Skeletal muscle cell (primary cell): ENCODE measurements at places on chromosomes 7 and 10.

GRCh38 chr7:70093205-70093904 is 495.1 kb downstream of the AUTS2 start:
- DNase-seq, result peak; percentile 18

DNA sequence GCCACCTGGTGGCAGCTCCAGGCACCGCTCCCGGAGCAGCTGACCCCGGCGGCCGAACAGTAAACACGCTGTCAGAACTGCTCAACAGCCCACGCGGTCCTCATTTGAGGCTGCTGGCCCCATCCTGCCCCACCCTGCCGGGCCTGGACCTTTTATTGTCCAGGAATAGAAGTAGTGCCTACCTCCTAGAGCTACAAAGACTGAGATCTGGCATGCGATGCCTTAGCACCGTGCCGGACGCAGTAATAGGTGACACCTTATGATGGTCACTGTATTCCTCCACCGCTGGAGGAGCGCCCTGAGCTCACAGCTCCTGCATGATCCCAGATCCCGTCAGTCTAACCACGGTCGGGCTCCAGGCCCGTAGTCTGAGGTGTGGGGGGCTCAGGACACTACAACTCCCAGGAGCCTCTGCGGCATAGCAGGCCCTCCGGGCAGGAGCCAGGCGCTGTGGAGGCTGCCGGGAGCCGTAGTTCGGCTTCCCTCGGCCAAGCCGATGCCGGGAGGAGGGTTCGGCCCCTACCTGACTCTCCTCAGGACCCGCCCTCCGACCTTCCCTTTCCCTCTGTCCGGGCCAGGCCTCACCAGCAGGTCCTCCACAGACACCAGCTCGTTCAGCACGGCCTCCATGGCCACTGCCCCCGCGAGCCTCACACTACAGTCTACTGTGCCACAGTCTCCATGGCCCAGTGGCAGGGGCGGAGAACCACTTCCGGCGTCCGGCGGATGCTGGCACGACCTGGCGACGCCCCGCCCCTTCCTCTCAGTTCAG is at the start of gene FIS1:
TSS of gene FIS1 (minus strand) at position 707 of the 772 bp plus-strand sequence. CDS start at position 630, 77 bp downstream.
- DNase-seq, result peak; percentile 62

DNA sequence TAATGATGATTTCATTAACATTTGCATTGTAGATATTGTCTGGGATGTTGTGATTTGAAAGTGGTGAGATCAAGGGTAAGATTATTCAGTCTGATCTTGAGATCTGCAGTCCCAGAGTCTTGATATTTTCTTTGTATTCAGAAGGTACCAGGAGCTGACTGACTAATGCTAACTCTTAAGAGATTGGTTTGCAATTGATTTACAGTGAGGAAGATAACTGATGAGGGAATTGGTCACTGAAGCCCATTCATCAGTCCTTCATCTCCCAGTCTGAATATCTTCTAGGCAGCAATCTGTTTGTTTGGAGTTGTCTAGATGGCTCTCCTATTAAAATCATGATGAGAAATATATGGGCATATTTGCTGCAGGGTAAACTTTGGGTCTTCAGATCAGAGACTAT is 473.7 kb downstream of the ARL4A start:
- no peak for DNase-seq

GRCh38 chr7:71521506-71521905 is 389.6 kb downstream of the GALNT17 start:
- DNase-seq, result peak; percentile 58

DNA sequence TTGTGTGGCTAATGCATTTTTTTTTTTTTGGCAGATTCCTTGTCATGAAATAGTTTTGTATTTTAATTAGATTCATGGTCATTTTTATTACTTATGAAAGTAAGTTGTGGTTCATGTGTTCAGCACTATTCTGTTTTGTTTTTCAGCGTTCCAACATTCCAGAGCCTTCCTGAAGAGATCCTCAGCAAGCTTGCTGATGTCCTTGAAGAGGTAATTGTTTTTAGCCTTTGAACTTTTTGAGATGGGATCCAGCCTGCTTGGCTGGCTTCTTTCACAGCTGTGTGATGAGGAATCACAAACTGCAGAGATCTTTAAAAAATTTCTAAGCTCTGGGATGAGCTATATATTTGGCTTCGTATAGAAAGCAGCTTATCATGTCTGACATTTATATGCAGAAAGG is 208.0 kb upstream of the CSTF2T start:
- DNase-seq, result no peak

DNA sequence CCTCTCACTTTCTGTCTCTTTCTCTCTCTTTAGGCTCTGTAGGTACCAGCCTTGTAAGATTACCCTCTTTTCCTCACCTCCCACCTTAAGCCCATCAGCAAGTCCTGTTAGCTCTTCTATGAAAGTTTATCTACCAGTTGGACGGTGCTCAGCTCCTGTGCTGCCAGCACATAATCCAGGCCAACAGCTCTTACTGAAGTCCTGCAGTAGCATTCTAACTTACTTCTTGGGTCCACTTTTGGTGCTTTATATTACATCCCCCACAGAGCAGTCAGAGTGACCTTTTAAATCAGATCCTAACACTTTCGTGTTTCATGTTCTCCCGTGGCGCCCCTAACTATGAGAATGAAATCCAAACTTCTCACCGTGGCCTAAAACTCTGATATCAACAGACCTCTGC is 38.9 kb upstream of the ITGA8 start:
- no peak for DNase-seq

DNA sequence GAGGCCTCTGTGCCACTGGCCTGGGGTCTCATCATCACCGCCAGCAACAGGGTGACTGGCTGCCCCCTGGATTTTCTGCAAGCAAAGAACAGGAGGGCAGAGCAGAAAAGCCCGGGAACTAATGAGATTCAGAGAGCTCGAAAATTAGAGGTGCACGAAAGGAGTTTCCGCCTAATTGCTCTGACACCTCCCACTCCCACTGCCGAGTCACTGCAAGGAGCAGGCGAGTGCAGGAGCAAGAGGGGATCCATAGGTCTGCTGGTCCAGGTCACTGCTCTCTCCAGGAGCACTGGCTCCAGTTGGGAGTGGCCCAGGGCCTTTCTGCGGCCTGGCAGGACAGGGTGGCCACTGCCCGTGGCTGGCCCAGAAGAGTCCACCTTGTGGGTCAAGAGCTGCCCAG is 276.2 kb downstream of the KCNMA1 start:
- DNase-seq, result no peak

DNA sequence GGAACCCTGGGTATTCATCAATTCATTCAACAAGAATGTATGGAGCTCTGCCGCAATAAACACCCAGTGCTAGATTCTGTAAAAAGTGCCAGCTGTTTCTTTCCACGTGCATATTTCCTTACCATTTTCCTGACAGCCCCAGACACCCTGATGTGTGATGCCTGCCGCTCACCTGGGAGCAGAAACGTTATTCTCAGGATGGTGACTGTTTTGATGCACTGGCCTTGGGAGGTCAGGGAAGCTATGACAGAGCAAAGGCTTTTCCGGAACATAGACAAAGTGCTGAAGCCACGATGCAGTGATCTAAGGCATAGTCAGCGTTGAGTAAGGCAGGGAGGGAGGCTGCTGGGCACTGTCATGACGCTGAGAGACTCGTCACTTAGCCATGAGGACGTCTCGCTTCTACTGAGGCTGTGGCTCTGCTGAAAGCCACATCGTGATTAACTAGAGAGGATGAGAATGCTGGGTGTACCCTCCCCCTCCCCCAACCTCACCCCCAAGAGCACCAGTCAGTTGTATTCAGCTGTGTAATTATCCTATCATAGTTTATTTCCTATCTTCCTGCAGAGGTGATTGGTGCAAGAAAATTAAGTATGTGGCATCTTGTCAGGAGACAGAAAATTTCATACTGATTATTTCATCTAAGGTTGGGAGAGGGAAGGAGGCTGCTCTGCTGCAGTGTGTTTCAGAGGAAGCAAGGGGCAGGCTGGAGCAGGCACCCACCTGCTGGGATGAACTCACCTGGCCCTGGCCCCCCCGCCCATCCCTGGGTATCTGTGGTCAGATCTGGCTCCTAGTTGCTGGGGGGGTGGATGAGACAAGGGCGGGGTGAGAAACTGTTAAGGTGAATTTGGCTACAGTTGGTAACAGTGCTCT is 48.8 kb upstream of the SMNDC1 start:
- peak; percentile 90 for DNase-seq

GRCh38 chr7:130940326-130940725 is 206.3 kb upstream of the KLF14 start:
- DNase-seq, result no peak

DNA sequence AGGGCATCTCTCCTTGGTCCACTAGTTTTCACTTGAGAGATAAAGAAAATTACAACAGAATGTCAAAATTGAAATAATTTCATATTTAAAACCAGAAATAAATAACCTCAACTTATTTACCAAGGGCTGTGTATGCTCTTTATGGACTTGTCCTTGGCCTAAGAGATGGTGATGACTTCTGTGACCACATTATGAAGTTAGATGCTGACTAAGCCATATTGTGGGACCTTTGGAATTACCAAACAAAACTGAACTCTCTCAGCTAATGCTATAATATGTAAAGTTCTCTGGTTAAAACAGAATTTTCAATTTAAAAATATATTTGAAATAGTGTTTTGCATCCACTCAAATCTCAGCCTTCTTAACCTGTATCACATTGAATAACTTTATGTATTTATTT is 38.9 kb downstream of the CALCR start:
- no peak for DNase-seq

DNA sequence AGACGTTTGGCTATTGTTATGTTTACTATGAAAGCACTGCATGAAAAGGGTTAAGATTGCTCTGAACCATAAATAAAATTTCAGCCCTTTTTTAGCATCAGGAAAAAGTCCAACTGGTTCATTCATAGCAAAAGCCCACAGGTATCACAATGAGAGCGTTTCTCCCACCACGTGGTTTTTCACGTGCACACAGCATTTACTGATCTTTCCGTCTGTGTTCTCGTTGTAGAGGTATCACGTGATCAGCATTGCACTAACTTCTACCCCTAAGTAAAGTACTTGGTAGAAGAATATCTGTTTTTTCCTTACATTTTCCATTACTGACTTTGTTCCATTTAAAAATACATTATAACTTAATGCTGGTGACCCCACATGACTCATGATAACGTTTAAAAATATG is 17.8 kb upstream of the CCDC3 start:
- DNase-seq, result no peak

DNA sequence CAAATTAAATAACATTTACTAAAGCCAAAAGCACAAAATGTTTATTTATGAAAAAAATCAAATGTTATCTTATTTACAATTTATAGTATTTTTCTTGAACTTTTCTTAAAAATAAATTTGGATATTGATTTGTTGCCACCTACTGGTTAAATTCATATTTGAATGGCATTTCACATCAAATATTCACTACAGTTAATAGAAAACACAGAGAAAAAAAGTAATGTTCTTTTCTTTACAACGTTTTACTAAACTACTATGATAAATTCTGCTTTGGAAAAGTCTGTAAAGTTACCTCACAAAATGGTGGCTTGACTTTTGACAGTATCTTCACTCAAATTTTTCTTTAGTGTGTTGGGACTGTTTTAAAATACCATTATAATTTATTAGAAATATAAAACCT is 52.7 kb downstream of the SRPK2 start:
- DNase-seq, result no peak

GRCh38 chr10:86210416-86210815 is 156.2 kb downstream of the GRID1 start:
- DNase-seq, result no peak

GRCh38 chr7:127066974-127067373 is 185.8 kb downstream of the GRM8 start:
- DNase-seq, result no peak

GRCh38 chr10:124971276-124971675 is 29.4 kb downstream of the ZRANB1 start:
- DNase-seq, result no peak

GRCh38 chr7:106604303-106604924 is 56.5 kb downstream of the CCDC71L start:
- no peak for DNase-seq

DNA sequence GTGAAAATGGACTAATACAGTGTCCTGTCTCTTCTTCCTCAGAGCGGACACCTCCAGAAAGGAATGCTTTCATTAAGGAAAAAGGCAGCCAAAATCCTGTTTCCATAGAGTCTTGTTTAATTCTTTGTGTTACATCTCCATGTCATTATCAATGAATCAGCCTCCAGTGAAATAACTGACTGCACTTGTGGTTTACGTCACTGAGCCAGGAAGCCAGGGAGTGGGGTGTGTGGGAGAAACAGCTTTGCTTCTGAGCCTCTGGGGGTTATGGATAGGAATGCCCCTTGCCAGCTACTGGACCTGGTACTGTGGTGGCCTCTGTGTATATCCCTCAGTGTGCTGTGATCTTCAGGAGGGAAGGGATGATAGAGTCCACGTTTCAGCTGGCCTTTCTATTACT is 416.8 kb downstream of the GALNT17 start:
- DNase-seq, result no peak

DNA sequence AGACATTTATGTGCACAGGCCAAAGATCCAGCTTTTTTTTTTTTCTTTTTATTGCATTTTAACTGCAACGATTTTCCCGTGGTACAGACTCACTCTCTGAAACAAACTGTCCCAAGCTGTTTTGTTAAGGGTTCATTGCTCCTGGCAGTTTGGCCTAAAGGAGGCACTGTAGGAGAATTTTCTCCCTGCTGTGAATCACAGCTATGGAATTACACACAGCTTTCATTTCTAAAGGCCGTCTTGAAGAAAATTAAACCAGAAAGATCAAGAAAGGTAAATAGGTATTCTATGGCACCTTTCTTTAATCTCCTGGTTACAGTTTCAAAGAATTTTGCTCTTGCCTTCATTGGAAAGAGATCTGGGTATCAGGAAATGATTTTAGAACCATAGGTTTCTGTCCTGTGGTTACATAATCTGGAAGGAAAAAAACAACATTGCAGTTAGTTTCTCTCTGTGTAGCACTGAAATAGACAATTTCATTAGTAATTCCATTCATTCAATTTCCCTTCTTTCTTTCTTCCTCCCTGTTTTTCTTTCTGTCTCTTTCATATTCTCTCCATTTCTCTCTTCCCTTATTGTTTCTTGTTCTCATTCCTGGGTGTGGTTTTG is 51.2 kb downstream of the PDK4 start:
- DNase-seq, result peak; percentile 11

GRCh38 chr7:142376356-142376997 is 118.6 kb upstream of the PRSS58 start:
- no peak for DNase-seq

DNA sequence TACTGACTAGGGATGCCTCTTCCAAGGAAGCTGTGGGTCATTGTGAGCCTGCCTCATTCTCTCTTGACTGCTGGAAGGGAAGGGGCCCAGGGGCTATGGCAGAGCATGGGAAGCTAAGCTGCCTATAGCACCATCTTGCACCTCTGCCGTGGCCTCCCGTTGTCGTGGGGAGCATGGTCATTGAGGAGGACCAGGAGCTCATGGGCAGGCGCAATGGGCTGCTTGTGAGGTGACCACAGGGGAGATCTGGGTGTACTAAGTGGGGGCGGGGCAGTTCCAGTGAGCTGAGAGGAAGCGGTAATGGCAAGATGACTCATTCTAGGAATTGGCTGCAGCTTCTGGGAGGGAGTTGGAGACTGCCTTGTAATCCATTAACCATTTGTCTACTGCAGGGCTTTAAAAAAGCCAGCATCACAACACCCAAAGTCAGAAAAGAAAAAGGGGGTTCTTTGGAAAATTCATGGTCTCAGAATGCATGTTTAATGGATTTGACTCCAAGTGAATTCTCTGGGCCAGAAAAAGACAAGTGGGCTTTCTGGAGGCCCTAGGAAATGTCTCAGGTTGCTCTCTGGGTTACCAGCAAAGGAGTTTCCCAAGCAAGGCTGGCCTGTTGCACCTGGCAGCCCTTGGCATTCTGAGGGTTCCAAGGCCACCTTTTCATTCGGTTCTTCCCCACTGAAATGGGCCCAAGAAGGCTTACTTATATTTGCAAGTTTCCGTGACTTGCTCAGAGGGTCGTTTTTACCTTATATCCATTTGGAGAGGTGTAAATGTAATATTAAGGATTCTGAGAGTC is 3.6 kb downstream of the DUSP5 start:
- DNase-seq, result peak; percentile 87
